ENCODE measurements at places on chromosomes 16 and 17.

- no peak for DNase-seq
Measured at GRCh38 chr17:56457501-56457900, 136.0 kb upstream of the NOG start.

GRCh38 chr17:79043931-79044320 lies 20.0 kb downstream of the C1QTNF1 start:
- DNase-seq, result no peak

DNA sequence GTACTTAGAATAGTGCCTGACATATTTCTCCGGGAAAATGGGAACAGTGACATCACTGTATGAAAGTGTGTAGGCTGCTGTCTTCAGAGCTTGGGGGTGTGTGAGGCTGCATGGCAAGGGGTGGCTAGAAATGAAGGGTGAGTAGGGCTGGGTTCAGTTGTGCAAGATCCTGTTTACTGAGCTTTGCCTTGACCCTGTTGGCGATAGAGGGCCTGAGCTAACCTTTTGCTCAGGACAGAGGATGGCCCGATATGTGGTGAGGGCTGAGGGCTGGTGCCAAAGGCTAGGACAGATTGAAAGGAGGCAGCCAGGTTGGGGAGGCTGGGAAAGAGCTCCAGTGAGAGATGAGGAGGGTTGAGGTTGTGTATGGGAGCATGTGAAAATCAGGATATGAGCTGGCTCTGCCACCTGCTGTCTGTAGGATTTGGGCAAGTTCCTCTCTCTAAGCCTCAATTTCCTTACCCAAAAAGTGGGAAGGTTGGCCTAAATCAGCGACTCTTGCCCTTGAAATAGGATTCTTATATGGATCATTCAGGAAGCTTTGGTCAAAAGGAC lies 6.0 kb upstream of the CCL1 start:
- no peak for DNase-seq

- DNase-seq, result no peak
Measured at GRCh38 chr16:2026461-2027023, at the start of gene NHERF2. TSS of gene NHERF2 (plus strand) at chr16:2026902. CDS start at chr16:2027006, 104 bp downstream.

DNA sequence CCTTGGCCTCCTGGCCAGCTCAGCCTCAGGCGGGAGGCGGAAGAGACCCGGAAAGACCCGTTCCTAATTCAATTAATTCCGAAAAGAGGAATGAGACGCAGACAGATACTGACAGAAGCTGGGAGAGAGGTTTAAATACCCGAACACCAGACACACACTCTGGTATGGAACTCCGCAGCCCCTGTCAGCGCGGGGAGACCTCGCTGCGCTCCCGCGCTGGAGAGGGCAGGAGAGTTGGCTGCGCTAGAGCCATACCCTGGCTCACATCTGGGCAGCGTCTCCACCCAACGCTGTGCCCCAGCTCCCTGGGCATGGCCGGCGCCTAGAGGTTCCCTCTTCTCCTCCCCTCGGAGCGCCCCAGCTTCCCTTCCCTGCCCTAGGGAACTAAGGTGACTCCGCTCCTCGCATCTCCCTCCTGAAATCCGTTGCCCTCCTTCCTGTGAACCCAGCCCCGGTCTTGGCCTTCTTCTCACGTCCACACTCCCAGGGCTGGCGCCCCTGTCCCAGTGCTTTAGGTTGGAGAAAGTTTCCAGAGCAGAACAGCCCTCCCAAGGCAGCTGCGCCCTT lies 8.0 kb downstream of the NEUROD2 start:
- DNase-seq, result no peak

DNA sequence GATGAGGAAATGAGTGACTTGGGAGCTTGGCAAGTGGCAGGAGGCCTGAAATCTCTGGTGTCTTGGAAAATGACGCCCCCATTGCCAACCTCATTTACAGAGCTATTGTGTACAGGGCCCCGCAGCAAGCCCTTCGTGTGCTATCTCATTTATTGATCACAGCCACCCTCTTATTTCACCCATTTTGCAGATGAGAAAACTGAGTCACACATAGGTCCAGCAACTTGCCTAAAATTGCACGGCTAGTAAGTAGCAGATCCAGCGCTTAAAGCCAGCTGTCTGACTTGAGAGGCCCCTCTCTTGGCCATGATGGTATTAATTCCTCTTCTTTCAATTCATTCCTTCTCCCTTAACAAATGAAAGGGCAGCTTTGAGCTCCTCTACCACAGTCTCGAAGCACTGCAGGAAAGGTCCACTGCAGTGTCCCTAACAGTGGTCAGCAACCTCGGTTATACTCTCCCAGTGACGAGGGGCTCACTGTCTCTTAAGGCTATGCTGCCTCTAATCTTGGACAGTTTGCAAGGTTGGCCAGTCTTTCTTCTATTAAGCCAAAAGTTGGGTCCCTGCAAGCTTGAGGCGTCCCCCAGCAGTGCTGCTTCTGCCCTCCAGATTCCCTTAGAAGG lies 162.2 kb downstream of the COPRS start:
- DNase-seq, result no peak

DNA sequence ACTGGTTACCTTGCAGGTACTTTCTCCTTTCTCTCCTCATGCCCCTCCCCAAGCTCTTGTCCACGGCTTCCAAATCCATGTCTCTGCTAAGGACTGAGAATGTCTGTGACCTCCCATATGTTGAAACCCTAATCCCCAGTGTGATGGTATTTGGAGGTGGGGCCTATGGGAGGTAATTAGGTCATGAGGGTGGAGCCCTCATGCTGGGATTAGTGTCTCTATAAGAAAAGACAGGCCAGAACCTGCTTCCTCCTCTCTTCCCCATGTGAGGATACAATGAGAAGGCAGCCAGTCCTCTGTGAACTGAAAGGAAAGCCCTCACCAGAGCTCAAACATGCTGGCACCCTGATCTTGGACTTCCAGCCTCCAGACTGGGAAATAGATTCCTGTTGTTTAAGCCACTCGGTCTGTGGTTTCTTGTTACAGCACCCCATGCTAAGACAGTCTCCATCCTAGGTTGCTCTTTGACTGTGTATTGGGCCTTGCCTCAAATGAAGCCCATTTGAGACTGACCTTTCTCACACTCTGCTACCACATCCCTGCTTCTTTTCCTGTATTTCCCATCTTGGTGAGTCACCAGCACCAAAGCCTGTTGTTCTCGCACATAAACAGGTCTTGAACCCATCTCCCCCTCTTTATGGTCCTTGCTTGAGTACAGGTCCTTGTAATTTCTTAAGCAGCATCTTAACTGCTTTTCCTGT lies 135.0 kb downstream of the CDK5R1 start:
- no peak for DNase-seq

GRCh38 chr16:630815-631405 lies at the start of gene WFIKKN1:
TSS of gene WFIKKN1 (plus strand) at chr16:630985. CDS start at chr16:631254, 269 bp downstream.
- no peak for DNase-seq

DNA sequence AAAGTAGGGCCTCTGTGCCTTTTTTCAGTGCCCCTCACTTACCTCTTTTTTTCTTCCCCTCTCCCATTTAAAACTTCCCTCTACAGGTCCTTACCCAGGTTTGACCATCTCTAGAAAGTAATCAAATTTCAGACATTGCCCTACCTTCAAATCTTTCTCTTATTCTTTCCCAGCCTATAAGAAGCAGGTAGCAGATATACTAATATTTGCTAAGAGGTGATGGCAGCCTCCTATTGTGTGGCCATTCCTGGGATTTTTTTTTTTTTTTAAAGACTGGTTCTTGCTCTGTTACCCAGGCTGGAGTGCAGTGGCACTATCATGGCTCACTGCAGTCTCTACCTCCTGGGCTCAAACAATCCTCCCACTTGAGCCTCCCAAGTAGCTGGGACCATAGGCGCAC lies 111.1 kb upstream of the HAS3 start:
- DNase-seq, result no peak

GRCh38 chr17:82439194-82439828 lies 11.2 kb downstream of the CYBC1 start:
- no peak for DNase-seq

- no peak for DNase-seq
Measured at GRCh38 chr16:85057948-85058347, 30.4 kb downstream of the KIAA0513 start.

GRCh38 chr16:6146874-6147425 lies 1049.4 kb upstream of the EEF2KMT start:
- DNase-seq, result no peak

DNA sequence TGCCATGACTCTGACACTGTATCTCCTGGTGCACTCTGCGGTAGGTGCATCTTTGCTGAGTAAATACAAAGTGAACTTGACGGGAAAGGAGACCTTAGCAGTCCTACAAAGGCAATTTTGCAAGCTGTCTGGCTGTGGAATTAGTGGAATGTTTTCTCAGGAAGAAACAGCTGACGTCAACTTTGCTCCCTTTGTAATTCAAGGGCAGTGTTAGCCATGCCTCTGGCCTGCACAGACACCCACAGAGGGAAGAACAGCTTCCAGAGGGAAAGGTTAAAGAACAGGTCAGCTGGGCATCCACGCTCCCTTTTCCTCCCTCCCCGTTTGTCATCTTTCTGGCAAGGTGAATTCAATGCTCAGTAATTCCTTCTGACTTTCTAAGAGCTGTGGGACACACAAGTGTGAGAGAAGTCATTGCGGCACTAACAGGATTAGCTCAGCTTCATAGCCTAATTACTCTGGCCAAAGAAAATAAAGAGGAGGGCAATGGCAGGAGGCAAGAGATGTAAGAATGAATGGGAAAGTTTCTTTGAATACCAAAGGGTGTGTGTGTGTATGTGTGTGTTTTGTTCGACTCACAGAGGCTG lies 476.9 kb upstream of the GOT2 start:
- no peak for DNase-seq

DNA sequence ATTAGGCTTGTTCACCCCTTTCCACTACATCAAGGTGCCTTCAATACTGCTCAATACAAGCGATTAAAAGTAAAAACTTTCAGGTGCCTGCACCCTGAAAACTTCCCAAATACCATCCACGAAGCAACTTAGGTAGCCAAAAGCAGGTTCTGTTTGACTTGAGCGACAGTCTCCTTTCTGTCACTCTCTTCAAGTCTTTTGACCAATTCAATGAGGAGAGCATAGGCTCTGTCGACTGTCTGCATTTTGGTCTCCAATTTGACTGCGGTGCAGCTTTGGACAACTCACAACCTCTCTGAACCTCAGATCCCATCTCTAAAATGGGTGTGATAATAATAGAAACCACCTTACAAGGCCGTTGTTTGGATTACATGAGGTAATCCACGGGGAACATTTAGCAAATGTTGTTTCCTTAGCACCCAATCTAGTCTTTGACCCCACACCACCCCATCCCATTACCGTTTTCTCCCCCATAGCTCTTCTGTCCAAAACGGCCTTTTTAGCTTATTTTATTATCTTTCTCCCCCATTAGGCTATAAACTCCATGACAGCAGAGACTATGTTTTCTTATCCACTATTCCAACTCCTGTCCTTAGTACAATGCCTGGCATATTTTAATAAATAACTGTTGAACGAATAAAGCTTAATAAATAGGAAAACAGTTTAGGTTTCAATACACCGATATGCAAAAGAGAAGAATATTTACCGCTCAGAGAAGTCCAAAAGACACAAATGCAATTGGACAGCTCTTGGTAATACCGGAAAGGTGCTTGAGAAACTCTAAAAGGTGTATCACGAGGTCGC lies 999 bp downstream of the MARF1 start:
- DNase-seq, result no peak

- no peak for DNase-seq
Measured at GRCh38 chr17:44122816-44123355, 555 bp downstream of the HDAC5 start.

DNA sequence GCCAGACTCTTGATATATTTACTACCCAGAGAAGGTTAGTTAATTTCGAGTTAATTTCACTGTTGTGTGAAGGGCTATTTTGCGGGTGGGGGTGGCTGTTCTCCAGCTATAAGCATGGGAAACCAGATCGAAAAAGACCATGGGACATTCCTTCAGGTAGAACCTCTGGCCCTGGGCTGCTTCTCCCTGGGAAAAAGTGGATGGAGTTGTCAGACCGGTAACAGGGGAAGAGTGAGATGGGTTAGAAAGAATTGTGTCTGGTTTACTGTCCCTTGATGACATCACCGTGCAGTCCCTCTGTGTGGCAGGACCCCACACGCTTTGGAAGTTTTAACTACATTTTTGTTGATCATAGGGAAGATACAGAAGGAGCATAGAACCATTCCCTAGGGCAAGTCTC lies 296.3 kb downstream of the RBFOX1 start:
- no peak for DNase-seq

DNA sequence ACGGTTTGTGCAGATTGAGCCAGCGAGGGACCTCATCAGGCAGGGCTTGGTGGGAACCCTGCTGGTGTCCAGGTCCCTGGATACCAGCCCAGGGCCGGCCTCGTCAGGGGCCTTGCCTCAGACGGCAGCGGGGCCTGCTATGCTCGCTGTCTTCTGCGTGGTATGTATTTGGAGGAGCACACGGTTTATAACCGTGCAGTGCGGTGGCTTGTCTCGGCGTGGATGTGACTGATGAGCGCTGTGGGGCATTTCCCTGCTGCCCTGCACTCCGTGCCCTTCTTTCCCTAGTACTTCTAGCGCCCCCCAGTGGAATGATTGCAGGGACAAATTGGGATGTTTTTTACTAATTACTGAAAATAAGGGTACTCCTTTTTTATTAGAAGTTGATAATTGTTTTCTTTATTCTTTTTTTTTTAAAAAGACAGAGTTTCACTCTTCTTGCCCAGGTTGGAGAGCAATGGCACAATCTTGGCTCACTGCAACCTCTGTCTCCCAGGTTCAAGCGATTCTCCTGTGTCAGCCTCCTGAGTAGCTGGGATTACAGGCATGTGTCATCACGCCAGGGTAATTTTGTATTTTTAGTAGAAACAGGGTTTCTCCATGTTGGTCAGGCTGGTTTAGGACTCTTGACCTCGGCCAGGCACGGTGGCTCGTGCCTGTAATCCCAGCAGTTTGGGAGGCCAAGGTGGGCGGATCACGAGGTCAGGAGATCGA lies 15.3 kb downstream of the TBCD start:
- no peak for DNase-seq

DNA sequence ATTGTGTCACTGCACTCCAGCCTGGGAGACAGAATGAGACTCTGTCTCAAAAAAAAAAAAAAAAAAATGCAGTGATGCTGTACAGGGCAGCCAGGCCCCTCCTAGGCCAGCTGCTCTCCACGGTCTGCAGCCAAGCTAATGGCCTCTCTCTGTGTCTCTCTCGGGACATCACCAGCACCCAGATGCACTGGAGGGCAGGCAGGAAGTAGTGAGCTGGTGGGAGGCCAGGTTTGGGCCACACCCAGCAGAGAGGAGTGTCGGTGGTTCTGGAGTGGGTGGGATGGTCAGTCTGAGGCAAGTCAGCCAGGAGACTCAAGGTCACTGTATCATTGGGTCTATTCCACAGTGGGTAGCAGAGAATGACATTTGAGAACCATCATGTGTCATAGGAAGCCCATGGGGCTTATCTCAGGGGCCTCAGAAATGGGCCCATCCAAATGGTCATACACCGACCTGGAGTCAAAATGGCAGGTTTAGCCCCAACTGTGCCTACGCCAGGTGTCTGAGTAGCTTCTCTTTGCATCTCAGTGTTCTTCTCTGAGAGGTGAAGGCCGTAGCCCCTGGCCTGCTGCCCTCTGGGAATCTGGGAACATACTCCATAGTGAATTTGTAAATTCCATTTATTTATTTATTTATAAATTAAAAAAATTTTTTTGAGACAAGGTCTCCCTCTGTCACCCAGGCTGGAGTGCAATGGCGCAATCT lies 22.7 kb downstream of the WNT9B start:
- DNase-seq, result no peak

DNA sequence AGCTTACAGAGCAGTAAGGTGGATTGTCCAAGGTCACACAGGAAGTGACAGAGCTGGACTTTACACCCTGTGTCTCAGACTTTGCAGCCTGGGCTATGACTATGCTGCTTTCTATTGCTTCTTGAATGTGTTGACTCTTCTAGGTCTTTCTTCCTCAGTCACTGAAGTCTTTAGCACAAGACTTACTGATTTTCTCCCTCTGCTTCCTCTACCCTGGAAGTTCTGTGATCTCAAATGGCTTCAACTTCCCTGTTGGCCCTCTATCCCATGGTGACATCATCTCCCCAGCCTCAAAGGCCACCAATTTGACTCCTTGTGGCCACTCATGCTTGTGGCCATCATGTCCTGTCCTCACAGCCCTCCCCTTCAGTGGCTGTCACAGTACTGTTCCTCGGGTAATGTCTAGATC lies 181.3 kb downstream of the HS3ST3A1 start:
- DNase-seq, result no peak
